ENCODE measurements at places on chromosomes 7 and 10.

GRCh38 chr10:79003183-79004100 lies 65.3 kb upstream of the ZMIZ1 start:
- no peak for DNase-seq

- no peak for DNase-seq
Observed at GRCh38 chr7:78063758-78064157, 265.2 kb downstream of the PHTF2 start.

DNA sequence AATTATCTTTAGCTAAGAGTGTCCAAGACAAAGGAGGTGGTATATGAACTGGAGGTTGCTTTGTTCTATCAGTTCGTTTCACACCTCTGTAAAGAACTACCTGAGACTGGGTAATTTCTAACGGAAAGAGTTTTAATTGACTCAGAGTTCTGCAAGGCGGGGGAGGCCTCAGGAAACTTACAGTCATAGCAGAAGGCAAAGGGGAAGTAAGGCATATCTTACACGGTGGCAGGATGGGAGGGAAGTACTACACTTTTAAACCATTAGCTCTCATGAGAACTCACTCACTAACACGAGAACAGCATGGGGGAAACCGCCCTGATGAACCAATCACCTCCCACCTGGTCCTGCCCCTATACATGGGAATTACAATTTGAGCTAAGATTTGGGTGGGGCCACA lies 1202.3 kb upstream of the LRRTM3 start:
- no peak for DNase-seq

DNA sequence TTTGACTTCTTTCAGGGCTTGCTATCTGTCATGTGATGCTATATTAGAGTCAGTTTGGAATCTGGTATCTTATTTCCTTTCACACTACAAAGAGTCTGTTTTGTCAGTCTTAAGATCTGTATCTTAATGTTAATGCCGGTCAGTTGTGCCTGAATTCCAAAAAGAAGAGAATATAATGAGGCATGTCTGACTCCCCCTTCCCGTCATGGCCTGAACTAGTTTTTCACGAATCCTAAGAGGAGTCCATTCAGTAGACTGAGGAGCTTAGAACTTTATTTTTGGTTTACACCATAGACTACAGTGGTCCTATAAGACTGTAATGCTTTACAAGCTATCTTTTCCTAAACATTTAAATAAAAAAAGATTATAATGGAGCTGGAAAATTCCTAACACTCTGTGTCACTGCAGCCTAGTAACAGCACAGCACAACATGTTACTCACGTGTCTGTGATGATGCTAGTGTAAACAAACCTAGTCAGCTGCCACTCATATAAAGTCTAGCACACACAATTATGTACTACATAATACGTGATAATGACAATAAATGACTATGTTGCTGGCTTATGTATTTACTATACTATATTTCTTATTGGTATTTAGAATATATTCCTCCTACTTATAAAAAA lies 50.6 kb downstream of the VPS41 start:
- peak; percentile 70 for DNase-seq

DNA sequence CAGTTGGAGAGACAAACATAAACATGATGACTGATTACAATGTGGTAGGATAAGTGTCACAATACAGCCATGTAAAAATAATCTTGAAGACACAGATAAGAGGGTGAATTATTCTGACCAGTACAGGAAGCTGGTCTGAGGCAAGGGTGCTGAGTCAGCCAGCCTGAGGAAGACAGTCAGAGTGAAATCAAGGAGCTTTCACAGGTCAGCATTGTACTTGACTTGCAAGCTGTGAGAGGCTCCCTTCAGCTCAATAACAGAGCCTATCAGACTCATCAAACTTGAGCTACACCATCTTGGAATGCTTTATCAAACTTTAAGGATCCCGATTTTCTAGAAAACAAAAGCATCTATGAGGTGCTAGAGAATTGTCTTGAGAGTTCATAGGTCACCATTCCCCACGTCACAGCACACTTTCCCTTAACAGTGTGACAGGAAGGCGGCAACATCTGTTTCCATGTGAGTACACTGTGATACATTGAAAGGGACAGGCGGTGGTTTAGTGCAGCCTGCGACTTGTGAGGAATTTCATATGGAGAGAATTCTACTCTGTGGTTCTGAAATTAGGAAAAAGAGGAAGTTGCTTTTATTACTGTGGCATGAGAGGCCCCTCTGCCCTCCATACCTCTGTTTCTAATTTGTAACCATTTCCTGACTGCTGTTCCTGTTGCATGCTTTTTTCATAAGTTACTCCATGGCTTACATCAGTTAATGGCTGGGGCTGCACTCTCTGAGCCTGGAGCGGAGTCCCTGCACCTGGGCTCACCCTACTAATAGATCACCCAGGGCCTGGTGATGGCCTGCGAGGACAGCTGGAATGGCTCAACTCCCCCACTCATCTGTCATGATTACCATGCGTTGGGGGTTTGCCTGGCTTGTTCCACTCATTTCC lies 417.1 kb downstream of the SUGCT start:
- no peak for DNase-seq

GRCh38 chr10:269440-270074 lies 134.3 kb downstream of the ZMYND11 start:
- no peak for DNase-seq

- no peak for DNase-seq
Observed at GRCh38 chr10:34228066-34228465, 587.0 kb downstream of the PARD3 start.

DNA sequence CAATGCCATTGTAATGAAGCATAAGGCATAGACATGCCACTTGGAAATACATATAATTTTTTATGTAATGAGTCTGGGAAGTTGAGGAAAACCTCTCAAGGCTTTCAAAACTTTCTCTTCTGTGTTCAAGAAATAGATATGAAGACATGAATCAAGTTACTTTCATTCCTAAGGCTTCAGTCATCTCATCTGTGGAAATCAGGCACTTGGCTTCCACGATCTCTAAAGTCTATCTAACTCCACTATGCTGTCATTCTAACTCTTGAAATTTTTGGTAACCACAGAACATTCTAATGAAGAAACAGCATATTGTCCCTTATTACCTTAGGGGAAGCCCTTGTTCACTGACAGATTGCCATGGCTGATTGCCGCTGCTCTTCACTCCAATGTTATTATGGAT lies 242.6 kb downstream of the CNTNAP2 start:
- DNase-seq: no peak

GRCh38 chr7:68868978-68869377 lies 729.3 kb upstream of the AUTS2 start:
- no peak for DNase-seq

GRCh38 chr10:71774916-71775702 lies 1.8 kb upstream of the VSIR start:
- DNase-seq: no peak

DNA sequence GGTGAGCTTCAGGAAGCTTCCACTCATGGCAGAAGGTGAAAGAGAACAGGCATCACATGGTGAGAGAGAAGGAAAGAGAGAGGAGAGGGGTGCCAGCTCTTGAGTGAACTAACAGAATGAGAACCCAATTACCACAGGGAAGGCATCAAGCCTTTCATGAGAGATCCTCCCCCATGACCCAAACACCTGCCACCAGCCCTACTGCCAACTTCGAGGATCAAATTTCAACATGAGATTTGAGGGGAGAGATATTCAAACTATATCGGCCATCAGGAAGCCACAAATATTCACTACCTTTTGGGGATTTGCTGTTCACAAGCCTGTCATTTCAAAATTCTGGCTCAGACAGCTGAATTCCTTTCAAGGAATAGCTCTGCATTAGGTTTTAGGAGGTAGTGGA lies 39.9 kb upstream of the SMNDC1 start:
- DNase-seq: no peak

GRCh38 chr10:1461016-1461415 lies 276.3 kb downstream of the ADARB2 start:
- no peak for DNase-seq

DNA sequence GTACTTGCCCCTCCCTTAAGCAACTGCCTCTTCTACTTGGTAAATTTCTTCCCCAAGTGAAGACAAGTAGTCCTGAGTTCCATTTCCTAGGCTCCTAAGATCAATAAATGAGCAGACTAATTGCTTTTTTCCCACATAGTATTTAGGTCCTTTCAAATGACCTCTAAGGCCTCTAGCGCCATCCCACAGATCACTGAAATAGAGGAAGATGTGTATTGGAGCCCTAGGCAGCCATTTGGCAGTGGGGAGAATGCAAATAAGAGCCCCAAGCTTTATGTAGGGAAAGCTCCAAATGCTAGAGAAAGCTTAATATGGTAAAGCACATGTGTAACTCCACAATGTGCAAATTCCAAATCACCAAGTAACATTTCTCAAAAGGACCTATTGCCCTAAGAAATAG lies 316.5 kb upstream of the PHF14 start:
- no peak for DNase-seq

GRCh38 chr7:101614939-101615302 lies 14.2 kb downstream of the MYL10 start:
- DNase-seq: no peak

DNA sequence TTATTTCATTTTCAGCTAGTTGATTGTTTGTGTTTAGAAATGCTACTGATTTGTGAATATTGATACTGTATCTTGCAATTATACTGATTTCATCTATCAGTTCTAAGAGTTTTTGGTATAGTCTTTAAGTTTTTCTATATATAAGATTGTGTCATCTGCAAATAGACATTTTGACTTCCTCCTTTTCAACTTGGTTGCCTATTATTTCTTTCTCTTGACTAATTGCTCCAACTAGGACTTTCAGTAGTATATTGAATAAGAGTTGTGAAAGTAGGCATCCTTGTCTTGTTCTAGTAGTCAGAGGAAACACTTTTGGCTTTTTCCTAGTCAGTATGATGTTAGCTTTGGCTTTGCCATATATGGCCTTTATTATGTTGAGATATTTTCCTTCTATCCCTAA lies 20.4 kb downstream of the PHTF2 start:
- no peak for DNase-seq

GRCh38 chr10:59578741-59579140 lies 130.9 kb downstream of the SLC16A9 start:
- DNase-seq: no peak

- no peak for DNase-seq
Observed at GRCh38 chr10:71033396-71033980, 145.1 kb upstream of the PCBD1 start.

GRCh38 chr10:27636816-27637215 lies 108.8 kb downstream of the MKX start:
- no peak for DNase-seq

- no peak for DNase-seq
Observed at GRCh38 chr7:29243910-29244655, 49.5 kb downstream of the CHN2 start.

DNA sequence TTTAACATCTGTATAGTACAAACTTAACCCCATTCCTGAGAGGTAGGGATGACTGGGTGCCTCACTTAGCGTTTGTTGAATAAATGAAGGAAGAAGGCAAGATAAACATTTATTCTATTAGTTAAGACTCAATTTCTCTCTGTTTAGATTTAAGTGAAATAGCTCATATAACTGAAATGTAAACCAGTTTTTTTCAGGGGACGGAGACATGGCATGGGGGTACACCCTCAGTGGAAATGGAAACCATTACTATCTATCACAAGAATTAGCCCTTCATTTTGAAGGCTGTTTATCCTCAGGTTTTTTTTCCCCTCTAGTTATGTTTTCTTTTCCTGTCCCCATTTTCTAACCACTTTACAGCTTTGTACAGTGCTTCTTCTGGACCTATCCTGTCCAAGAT lies 35.6 kb upstream of the PDLIM1 start:
- no peak for DNase-seq

- DNase-seq: no peak
Observed at GRCh38 chr10:53597835-53598251, 825.3 kb upstream of the MBL2 start.

DNA sequence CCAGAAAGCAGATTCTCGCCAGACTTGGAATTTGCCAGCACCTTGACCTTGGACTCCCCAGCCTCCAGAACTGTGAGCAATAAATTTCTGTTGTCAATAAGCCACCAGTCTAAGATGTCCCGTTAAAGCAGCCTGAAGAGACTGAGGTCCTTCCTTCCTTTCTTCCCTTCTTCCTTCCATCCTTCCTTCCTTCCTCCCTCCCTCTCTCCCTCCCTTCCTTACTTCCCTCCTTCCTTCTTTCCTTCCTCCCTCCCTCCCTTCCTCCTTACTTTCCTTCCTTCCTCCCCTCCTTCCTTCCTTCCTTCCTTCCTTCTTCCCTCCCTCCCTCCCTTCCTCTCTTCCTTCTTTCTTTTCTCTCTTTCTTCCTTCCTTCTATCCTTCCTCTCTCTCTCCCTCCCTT lies 66.4 kb downstream of the NPTX2 start:
- no peak for DNase-seq

GRCh38 chr10:107013258-107014006 lies 151.1 kb downstream of the SORCS1 start:
- no peak for DNase-seq

DNA sequence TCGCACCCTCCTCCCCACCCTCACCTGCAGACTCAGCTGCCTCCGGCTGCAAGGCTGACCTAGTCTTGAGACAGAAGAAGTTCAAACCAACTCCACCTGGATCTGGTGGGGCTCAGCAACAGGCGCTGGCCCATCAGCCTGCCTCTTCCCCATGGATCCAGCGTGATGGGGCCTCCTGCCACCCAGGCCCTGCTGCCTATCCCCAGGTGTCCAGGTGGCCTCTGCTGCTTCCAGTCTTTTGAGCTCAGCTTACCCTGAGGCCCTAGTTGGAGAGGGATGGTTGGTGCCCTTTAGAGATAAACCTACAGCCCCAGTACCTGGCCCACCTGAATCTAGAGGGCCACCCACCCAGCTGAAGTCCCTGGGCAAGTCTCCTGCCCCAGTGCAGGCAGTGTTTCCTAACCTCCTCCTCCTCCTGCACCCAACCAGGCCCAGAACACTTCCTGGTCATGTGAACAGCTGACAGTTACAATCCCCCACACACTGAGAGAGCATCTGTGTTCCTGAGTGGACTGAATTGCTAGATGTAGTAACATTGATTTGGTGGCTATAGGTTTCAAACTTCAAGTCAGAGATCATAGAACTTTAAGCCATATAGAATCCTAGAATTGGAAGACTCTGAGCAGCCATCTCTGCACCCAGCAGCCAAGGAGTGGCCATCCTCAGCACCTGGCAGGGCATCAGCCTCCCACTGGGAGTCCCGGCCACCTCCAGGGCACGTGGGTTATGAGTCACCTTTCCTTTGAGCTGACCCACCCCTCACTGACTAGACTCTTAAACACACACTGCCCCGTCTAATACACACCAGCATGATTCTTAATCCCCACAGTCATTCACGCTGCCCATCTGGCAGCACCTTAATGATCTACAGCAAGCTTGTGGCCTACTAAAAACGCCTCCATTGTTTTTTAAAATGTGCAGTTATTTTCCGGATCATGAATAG lies 51.9 kb downstream of the ALOX5 start:
- no peak for DNase-seq
